ENCODE measurements at places on chromosomes 2 and 18. TPM values are rescaled to one million over a fixed set of nuclear protein-coding genes. Genes with fewer than 3 reads are reported as not detected.

Gene DPYSL5
- total RNA-seq = not detected

Gene CELF4
- total RNA-seq = not detected

Gene C2orf78
- not detected for total RNA-seq

Gene AOX1
- total RNA-seq = 23.2 TPM

Gene FBLN7
- total RNA-seq = 0.57 TPM

Gene SKOR2
- not detected for total RNA-seq

Gene CDK15
- 6.6 TPM for total RNA-seq

All from smooth muscle cell of bladder (primary cell).